Stimulated activated naive CD4-positive, alpha-beta T cell (primary cell): ENCODE measurements at places on chromosomes 2 and 18.

DNA sequence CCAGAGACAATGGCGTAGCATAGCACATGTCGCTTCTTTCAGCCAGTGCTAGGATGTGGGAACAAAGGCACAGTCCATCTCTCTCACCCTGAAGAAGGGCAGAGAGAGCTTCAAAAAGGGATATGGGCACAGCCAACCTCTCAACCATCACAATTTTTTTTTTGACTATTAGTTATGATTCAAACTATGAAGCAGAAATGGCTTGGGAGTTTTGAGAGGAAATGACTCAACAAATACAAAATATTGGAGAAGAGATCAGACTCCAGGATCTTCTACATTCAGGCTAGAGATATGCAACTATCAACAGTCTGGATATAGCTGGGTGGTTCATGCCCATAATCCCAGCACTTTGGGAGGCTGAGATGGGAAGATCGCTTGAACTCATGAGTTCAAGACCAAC lies 109.1 kb downstream of the MCFD2 start:
- no peak for DNase-seq

GRCh38 chr2:19114754-19115231 lies 243.6 kb downstream of the OSR1 start:
- DNase-seq: no peak

DNA sequence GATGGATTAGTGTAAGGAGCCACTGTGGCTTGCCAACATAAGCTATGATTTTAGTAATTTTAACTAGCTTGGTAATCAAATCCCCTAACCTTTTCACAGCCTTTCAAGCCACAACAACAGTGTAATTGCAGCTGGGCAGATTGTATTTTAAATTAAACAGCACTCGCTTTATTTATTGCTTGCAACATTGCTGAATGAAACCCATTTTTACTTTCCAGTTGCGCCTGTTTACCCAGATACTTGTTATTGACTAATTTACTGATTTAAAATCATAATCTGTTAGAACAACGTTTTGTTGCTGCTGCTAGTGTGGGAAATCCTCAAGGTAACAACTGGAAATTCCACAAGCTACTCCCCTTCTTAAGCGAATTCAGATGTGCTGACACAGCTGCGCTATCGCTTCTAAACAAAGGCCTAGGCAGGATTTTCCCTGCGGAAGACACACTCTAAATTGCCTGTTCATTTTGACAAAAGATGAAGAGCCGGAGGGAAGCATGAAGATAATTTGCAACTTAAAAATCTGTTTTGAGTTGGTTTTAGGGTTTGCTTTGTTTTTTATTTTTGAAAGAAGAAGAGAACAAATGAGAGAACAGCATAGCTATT lies 283.9 kb downstream of the ALPK2 start:
- no peak for DNase-seq

GRCh38 chr2:37415128-37415820 lies 70.8 kb downstream of the QPCT start:
- no peak for DNase-seq
